ENCODE measurements at places on chromosomes 3 and 15. TPM values are rescaled to one million over a fixed set of nuclear protein-coding genes. Genes with fewer than 3 reads are reported as not detected.

Gene CFAP100
- polyA plus RNA-seq = not detected

Gene AHSG
- polyA plus RNA-seq = not detected

Gene GOLGA6D
- not detected for polyA plus RNA-seq

Gene SV2B
- polyA plus RNA-seq = not detected

Gene ADGRG7
- polyA plus RNA-seq = not detected

Gene FGD5
- not detected for polyA plus RNA-seq

Gene FURIN
- polyA plus RNA-seq = 11.7 TPM

Gene RYR3
- 0.08 TPM for polyA plus RNA-seq

Gene EXOG
- 8.7 TPM for polyA plus RNA-seq

Gene DAZL
- not detected for polyA plus RNA-seq

Gene SPINK8
- not detected for polyA plus RNA-seq

Gene CX3CR1
- polyA plus RNA-seq = 98.7 TPM

Gene BFSP2
- polyA plus RNA-seq = 0.82 TPM

Gene SPINT1
- 3.1 TPM for polyA plus RNA-seq

Gene IL12A
- polyA plus RNA-seq = 0.79 TPM

Gene VWA5B2
- not detected for polyA plus RNA-seq

Gene GPR87
- polyA plus RNA-seq = not detected

Gene TM4SF4
- polyA plus RNA-seq = not detected

Gene TAGLN3
- not detected for polyA plus RNA-seq

Gene C3orf20
- not detected for polyA plus RNA-seq

Gene HIGD2B
- polyA plus RNA-seq = not detected

Gene CYP1A2
- not detected for polyA plus RNA-seq

Gene ALDH1L1
- not detected for polyA plus RNA-seq

Gene NR2E3
- polyA plus RNA-seq = not detected

Gene FETUB
- polyA plus RNA-seq = not detected

Gene GOLGA8M
- polyA plus RNA-seq = not detected

Gene IMPDH2
- 76.1 TPM for polyA plus RNA-seq

Gene FOXB1
- 0.10 TPM for polyA plus RNA-seq

Gene MRAS
- polyA plus RNA-seq = 0.38 TPM

Gene GNAT1
- not detected for polyA plus RNA-seq

Gene SNTN
- not detected for polyA plus RNA-seq

Gene MESP2
- polyA plus RNA-seq = not detected

Gene MNS1
- not detected for polyA plus RNA-seq

Gene DHX30
- 48.3 TPM for polyA plus RNA-seq

Gene STAC
- not detected for polyA plus RNA-seq
